HCT116 (cell line): ENCODE measurements at places on chromosomes 3 and 15. TPM values are rescaled to one million over a fixed set of nuclear protein-coding genes. Genes with fewer than 3 reads are reported as not detected.

- no peak overlapping the region for H3K4me3 ChIP-seq
- H3K36me3 ChIP-seq: no peaks in the 10 kb centered on the region
- peaks cover 68% of the 10 kb centered on the region for H3K4me1 ChIP-seq
- no peak overlapping the region for H3K27ac ChIP-seq
- no peak for DNase-seq
These were observed 16.7 kb downstream of the SMAD3 start for GRCh38 chr15:67082007-67082536.

- H3K36me3 ChIP-seq: no peaks in the 10 kb centered on the region
- no peak overlapping the region for H3K4me3 ChIP-seq
- no peak overlapping the region for H3K27ac ChIP-seq
- no peak for DNase-seq
- H3K4me1 ChIP-seq: no peaks in the 10 kb centered on the region
These were observed 258.2 kb downstream of the SOX2 start for GRCh38 chr3:181969925-181970324.

DNA sequence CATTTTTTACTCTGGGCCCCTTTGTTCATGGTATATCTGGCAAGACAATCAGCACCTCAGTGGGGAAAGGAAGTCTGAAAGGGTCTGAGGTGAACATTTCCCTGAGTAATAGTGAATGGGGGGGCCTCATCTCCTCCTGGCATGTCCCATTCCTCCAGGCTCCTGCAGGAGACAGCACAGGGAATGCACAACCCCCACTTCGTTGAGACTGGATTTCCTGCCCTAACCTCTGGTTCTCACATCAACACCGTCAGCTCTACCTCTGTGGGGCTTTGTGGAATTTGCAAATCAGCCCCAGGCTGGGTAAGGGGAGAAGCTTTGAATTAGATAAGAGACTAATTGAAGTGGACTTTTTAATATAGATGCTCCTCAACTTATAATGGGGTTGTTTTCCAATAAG, 168.3 kb upstream of the TRIM42 start:
- no peaks in the 10 kb centered on the region for H3K4me1 ChIP-seq
- peaks cover 50% of the 10 kb centered on the region for H3K27me3 ChIP-seq
- H3K36me3 ChIP-seq: no peaks in the 10 kb centered on the region
- DNase-seq: no peak
- no peak overlapping the region for H3K4me3 ChIP-seq
- H3K27ac ChIP-seq: no peak overlapping the region

Gene CDCP1
- 196 TPM for total RNA-seq

Gene INSYN1
- total RNA-seq: 2.0 TPM

- no peak overlapping the region for H3K27ac ChIP-seq
- no peaks in the 10 kb centered on the region for H3K4me1 ChIP-seq
- DNase-seq: no peak
- no peak overlapping the region for H3K4me3 ChIP-seq
- no peaks in the 10 kb centered on the region for H3K36me3 ChIP-seq
These were observed 95.2 kb upstream of the CDIN1 start for GRCh38 chr15:36484038-36484778.

DNA sequence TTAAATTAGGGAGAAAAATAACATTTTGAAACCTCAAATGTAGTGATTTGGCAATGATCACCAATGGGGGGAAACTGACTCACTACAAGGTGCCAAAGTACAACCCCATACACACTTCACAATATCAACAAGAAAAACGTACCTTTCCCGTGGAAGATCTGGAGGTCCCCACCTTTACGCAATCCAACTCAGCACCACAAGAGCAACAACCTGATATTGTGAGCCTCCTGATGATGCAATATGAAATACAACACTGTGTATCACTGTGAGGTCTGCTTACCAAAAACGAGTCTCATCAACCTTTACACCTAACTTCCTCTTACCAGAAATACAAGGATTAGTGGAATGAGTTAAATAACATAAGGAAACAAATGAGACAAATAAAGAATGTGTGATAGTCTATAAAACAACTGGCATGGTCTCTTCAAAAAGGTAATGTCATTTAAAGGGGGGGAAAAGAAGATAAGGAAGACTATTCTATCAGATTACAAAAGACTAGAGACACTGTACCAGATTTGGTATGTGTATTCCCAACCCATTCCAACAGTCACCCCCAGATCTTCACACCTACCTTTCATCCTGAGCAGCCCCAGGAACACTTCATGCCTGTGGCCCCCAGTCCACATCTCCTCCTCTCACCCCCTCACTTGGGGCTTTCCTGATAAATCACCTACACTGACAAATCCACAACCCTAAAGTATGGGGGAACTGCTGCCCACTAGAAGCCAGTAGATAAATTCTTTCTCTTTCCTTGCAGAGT, 27.7 kb downstream of the DLG1 start:
- H3K27me3 ChIP-seq: no peaks in the 10 kb centered on the region
- no peak overlapping the region for H3K27ac ChIP-seq
- H3K36me3 ChIP-seq: no peaks in the 10 kb centered on the region

DNA sequence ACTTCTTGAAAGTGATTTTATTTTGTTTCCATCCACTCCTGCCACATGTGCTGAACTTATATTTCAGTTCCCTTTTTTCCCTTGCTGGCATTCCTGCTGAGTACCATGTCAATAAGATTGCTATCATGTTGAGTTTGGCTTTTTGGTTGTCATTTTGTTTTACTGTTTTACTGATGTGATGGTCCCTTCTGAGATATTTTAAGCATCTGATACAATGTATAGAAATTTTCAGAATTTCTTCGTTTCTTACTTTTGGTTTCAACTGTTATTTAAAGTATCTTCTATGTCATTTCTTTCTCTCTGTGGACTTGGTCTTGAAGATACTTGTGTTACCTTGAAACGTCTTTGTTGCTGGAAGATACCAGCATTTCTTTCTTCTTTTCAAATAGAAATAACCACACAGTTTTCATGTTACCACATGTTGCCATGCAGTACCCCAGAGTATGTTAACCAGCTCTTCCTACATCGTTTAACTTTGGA, 14.1 kb downstream of the SIDT1 start:
- no peaks in the 10 kb centered on the region for H3K27me3 ChIP-seq
- no peaks in the 10 kb centered on the region for H3K36me3 ChIP-seq
- no peak overlapping the region for H3K4me3 ChIP-seq
- no peak overlapping the region for H3K27ac ChIP-seq

DNA sequence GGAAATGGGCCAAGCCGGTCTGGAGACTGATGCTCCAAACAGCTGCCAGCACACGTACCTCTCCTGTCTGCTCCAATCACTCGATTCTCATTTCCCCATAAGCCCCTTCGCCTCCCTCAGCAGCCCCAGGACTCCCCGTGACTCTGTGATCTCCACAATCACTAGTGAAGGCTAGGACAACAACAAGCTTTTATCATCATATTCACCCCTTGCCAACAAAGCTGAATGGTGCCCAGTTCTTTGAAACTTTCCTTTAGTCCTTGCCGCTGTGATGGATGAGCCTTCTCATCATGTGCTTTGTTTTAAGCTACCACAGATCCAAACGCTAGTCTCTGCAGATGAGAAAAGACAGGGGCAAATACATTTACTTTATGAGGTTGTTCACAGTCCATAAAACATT, 242.0 kb downstream of the SV2B start:
- no peaks in the 10 kb centered on the region for H3K4me1 ChIP-seq
- no peaks in the 10 kb centered on the region for H3K36me3 ChIP-seq
- H3K27ac ChIP-seq: no peak overlapping the region
- no peak for DNase-seq
- peaks cover 6% of the 10 kb centered on the region; the same call in 1 of the 2 replicates for H3K27me3 ChIP-seq

Gene GAP43
- total RNA-seq: not detected

Gene CLN6
- total RNA-seq: 44.1 TPM

GRCh38 chr3:28859897-28860296, 421.0 kb upstream of the RBMS3 start:
- no peak for DNase-seq
- no peaks in the 10 kb centered on the region for H3K36me3 ChIP-seq
- peaks cover 4% of the 10 kb centered on the region for H3K27me3 ChIP-seq
- H3K4me3 ChIP-seq: no peak overlapping the region
- H3K27ac ChIP-seq: no peak overlapping the region

Gene NOX5
- 0.91 TPM for total RNA-seq

Gene TRIP4
- 18.3 TPM for total RNA-seq

- H3K27me3 ChIP-seq: no peaks in the 10 kb centered on the region
- no peak overlapping the region for H3K4me3 ChIP-seq
- no peaks in the 10 kb centered on the region for H3K4me1 ChIP-seq
- DNase-seq: no peak
- H3K36me3 ChIP-seq: no peaks in the 10 kb centered on the region
These were observed 180.6 kb downstream of the ROBO1 start for GRCh38 chr3:79587150-79587549.

GRCh38 chr3:10738688-10739372, 77.2 kb upstream of the SLC6A11 start:
- H3K27ac ChIP-seq: no peak overlapping the region
- H3K4me3 ChIP-seq: no peak overlapping the region
- peaks cover 12% of the 10 kb centered on the region; the same call in 1 of the 2 replicates for H3K27me3 ChIP-seq
- H3K4me1 ChIP-seq: no peaks in the 10 kb centered on the region
- no peaks in the 10 kb centered on the region for H3K36me3 ChIP-seq
- DNase-seq: peak; percentile 43

GRCh38 chr3:30688776-30689641, 82.6 kb downstream of the TGFBR2 start:
- H3K27ac ChIP-seq: peak overlapping the region; percentile 75
- no peaks in the 10 kb centered on the region for H3K27me3 ChIP-seq
- H3K36me3 ChIP-seq: peaks cover 15% of the 10 kb centered on the region
- peaks cover 56% of the 10 kb centered on the region for H3K4me1 ChIP-seq
- peak; percentile 79 for DNase-seq

GRCh38 chr3:49470714-49471420, 800 bp downstream of the DAG1 start:
- no peak for DNase-seq
- H3K27me3 ChIP-seq: no peaks in the 10 kb centered on the region
- H3K4me1 ChIP-seq: peaks cover 29% of the 10 kb centered on the region
- peak overlapping the region; percentile 95 for H3K27ac ChIP-seq
- no peaks in the 10 kb centered on the region for H3K36me3 ChIP-seq
- peak overlapping the region; percentile 68 for H3K4me3 ChIP-seq

DNA sequence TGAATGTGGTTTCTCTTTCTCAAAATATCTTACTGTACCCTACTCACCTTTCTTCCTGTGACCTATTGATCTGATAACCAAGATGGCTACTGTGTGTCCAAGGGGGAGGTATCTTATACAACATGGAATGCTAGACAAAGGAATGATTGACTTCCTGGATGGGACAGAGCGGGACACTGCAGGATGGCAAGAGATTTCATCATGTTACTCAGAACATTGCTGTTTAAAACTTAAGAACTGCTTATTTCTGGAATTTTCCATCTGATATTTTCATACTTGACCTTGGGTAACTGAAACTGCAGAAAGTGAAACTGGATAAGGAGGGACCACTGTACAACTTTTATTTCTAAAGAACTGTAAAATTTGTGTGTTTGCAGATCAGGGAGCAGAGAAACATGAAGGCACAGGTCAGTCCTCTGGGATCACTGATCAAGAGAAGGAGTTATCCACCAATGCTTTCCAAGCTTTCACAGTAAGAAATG, 18.5 kb downstream of the CNOT10 start:
- peaks cover under 1% of the 10 kb centered on the region; the same call in 1 of the 2 replicates for H3K36me3 ChIP-seq
- no peaks in the 10 kb centered on the region for H3K4me1 ChIP-seq
- H3K4me3 ChIP-seq: no peak overlapping the region
- H3K27me3 ChIP-seq: no peaks in the 10 kb centered on the region
- DNase-seq: no peak
- no peak overlapping the region for H3K27ac ChIP-seq

Gene FETUB
- total RNA-seq: not detected

DNA sequence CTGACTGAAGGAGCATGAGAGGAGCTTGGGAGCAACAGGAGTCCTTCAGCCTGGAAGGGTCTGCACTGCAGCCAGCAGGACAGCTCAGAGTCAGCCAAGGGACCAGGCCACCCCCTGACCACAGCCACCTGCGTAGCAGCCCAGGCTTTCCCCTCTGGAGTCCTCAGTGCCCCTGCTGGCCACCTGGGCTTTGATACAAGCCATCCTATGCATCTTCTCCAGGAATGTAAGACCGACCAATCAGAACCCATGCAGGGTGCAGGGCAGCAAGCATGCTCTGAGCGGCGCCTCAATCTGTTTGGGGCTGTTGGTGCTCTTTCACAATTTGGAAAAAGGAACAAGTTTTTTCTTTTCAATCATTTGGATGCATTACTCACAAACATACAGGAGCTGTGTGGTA, 52.0 kb downstream of the DZIP1L start:
- H3K4me1 ChIP-seq: no peaks in the 10 kb centered on the region
- H3K27ac ChIP-seq: no peak overlapping the region
- no peaks in the 10 kb centered on the region for H3K27me3 ChIP-seq
- no peak for DNase-seq
- no peaks in the 10 kb centered on the region for H3K36me3 ChIP-seq

GRCh38 chr3:112627919-112628466, 12.9 kb downstream of the CCDC80 start:
- no peaks in the 10 kb centered on the region for H3K4me1 ChIP-seq
- no peak overlapping the region for H3K27ac ChIP-seq
- no peak for DNase-seq
- H3K27me3 ChIP-seq: no peaks in the 10 kb centered on the region
- no peak overlapping the region for H3K4me3 ChIP-seq

Gene NDN
- total RNA-seq: not detected

DNA sequence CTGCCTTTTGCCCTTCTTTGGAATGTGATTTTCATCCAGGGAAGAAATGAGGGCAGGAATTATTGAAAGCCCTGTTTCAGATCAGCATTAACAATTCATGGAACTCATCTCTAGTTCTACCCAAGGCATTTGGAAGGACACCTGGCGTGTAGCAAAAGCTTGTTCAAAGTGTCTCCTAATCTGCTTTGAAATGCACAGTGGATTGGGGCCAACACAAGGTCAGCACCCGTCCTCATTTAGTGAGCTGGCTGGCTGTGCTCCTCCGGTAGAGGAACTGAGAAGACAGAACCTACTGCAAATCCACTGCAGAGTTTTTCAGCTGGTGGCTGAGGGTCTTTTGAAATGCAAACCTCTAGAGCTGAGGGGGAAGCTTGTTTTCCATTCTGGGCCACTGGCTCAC, 141.6 kb upstream of the STT3B start:
- no peak overlapping the region for H3K4me3 ChIP-seq
- H3K27me3 ChIP-seq: no peaks in the 10 kb centered on the region

- H3K4me3 ChIP-seq: no peak overlapping the region
- H3K4me1 ChIP-seq: peaks cover 7% of the 10 kb centered on the region
- no peaks in the 10 kb centered on the region for H3K27me3 ChIP-seq
- H3K27ac ChIP-seq: no peak overlapping the region
These were observed 17.3 kb upstream of the BSN start for GRCh38 chr3:49536875-49537533.

GRCh38 chr15:93201940-93202339, 112.9 kb upstream of the RGMA start:
- no peak for DNase-seq
- H3K27me3 ChIP-seq: peaks cover 58% of the 10 kb centered on the region
- H3K36me3 ChIP-seq: no peaks in the 10 kb centered on the region
- H3K4me1 ChIP-seq: no peaks in the 10 kb centered on the region
